Progenitor cell of endocrine pancreas (in vitro differentiated cells): ENCODE measurements at places on chromosomes 3 and 15. TPM values are rescaled to one million over a fixed set of nuclear protein-coding genes. Genes with fewer than 3 reads are reported as not detected.

DYNLT2B gene
- 34.4 and 40.5 TPM in 2 replicates for total RNA-seq

PRR23A gene
- not detected in 2 replicates for total RNA-seq

DNA sequence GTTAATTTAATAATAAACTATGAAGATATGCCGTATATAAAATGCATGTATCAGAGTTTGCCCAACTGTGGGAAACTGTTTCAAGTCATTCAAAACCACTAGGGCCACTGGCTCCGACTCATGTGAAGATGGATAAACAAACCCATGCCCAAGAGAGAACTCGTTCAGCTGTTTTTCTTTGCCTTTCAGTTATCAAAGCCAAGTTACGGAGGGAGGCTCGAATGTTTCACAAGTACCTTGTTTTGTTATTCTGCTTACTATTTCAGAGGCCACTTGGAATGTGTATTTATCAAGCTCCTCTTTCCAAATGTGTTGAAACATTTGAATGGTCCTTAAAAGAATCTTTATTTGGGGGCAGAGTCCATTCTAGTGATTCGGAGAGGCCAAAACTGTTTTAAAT is 82.1 kb downstream of the DUT start:
- H3K27me3 ChIP-seq, result no peaks in the 10 kb centered on the region
- H3K36me3 ChIP-seq, result no peaks in the 10 kb centered on the region
- no peak for DNase-seq
- no peak overlapping the region for H3K4me3 ChIP-seq
- no peak overlapping the region for H3K27ac ChIP-seq

GRCh38 chr3:143216709-143217182 is 97.2 kb downstream of the CHST2 start:
- no peaks in the 10 kb centered on the region for H3K27me3 ChIP-seq
- no peaks in the 10 kb centered on the region for H3K36me3 ChIP-seq
- H3K27ac ChIP-seq, result no peak overlapping the region

DNA sequence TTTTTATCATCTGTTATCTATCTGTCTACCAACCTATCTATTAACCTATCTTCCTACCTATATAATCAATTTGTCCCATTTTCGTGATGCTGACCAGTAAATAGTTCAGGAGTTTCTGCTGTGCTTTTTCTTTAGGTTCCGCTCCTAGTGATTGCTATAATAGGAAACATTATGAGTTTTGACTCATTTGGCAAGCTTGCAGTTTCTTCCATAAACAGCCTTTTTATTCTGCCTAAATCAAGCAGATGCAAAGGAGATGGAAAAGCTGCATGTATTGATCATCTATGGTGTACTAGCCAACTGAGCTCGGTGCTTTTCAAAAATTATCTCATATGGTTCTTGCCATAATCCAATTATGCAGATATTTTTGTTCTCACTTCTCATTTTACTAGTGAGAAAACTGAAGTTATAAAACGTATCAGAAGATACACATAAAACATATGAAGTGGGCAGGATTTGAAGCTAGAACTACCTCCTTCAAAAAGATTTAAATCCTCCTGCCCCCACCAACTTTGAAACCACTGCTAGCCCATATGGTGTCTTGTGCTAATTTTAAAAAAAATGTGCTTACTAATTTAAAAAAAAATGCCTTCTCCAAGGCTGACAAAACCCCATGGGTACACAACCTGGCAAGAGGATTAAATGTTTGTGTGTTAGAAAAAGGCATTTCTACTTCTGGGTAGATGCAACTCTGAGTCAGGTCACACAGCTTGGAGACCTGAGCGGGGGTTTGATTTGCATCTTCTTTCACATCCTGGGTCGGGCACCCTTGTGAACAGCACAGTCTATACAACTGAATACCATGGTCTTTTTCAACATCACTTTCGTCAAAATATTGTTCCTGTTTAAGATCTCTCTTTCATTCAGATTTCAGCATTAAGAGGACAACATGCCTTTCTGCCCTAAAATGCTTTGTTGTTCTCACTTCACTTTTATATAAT is 267.0 kb downstream of the CHL1 start:
- H3K27me3 ChIP-seq, result peaks cover 3% of the 10 kb centered on the region
- no peak for DNase-seq
- H3K4me1 ChIP-seq, result peaks cover 5% of the 10 kb centered on the region
- no peak overlapping the region for H3K27ac ChIP-seq
- no peaks in the 10 kb centered on the region for H3K36me3 ChIP-seq

NMD3 gene
- total RNA-seq, result 46.6 and 48.3 TPM in 2 replicates

DNA sequence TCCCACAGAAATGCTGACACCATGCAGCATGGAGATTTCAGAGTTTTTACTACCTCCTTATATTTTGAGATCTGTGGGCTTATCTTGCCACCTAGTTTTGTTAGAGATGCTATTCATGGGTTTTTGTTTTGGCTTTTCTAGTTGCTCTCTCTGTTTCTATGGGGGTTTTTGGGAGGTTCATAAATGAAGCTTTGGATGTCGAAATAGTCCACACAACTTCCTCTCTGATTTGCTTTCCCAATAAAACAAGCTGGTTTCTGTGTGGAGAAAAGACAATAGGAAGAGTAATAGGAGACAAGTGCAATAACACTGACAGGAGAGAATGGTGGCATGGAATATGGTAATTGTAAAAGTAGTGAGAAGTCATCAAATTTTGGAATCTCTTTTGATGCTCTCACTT is 106.8 kb upstream of the GPR149 start:
- no peak for DNase-seq
- H3K27ac ChIP-seq, result no peak overlapping the region
- H3K4me1 ChIP-seq, result peaks cover 8% of the 10 kb centered on the region
- H3K36me3 ChIP-seq, result no peaks in the 10 kb centered on the region
- H3K4me3 ChIP-seq, result no peak overlapping the region
- H3K27me3 ChIP-seq, result no peaks in the 10 kb centered on the region

- no peaks in the 10 kb centered on the region for H3K36me3 ChIP-seq
- no peak overlapping the region for H3K27ac ChIP-seq
- H3K4me1 ChIP-seq, result peaks cover 8% of the 10 kb centered on the region
Measured at GRCh38 chr15:48021336-48022086, 99.3 kb upstream of the SLC24A5 start.

DNA sequence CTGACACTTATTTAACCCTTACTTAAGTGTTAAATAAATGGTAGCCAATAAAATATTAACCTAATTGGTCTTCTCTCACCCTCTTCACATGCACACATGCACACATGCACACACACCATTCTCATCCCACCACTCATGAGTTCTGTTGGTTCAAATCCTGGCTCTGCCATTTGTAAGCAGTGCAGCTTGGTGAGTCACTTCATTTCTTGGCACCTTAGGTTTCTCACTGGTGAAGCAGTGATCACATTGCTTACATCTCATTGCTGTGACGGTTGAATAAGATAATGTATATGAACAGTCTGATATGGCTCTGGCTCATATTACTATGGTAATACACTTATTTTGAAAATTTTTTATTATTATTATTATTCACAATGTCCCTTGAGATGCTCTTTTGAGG is 33.8 kb downstream of the RIOX2 start:
- H3K4me1 ChIP-seq, result peaks cover 11% of the 10 kb centered on the region
- H3K4me3 ChIP-seq, result no peak overlapping the region
- H3K36me3 ChIP-seq, result peaks cover 5% of the 10 kb centered on the region
- peaks cover 39% of the 10 kb centered on the region for H3K27me3 ChIP-seq
